ENCODE measurements at places on chromosomes 1 and 21.
A peak's percentile ranks its signal among the peaks of the same experiment; 100 is the strongest.

GRCh38 chr1:3530086-3530925 is 75.8 kb downstream of the ARHGEF16 start:
- DNase-seq, result no peak

DNA sequence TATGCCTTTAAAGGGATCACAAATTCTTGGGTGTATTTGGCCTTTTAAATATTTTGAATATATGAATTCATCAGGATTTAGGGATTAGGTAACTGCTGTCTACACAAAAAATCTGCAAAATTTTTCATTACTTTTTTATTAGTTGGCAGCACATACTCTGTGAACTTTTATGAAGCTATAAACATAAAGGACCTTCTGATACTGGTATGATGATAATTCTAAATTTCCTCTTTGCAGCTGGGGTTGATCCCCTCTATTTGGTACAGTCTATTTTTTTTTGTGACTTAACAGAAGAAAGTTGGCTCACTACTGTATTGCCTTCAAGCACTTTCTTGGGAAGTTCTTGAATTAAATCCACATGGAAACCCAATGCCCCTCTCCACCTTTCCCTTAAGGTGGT is 416.1 kb downstream of the LMO4 start:
- DNase-seq, result no peak

DNA sequence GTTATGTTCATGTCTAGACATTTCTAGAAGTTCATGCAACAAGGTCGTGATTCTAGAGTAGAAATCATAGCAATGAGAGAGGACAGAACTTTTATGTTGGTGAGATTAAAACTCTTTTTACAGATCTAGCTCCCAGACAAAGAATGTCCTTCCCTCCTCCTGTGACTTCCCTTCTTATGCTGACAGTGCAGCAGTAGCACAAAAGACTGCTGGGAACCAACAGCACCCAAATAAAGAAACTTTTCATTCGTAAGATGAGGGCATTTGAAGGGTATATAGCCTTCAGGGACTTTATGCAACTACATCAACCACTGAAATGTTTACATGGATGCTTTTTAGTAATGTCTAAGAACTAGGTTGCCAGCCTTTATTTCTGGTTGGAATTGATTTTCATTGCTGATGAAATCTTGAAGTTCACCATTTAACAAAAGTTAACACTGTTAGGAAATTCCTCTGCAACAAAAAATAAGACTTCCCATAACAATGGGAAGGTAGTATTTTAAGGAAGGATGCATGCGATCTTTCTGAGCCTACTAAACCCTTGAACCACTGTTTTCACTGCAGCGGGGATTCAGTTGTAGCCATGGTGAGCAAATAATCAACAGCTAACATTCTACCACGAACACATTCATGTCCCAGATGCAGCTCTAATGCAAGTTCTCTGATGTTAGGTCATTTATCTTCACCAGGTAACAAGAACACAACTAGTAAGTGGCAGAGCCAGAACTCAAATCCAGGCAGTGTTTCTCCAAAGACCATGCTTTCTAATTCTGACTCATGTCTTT is 672.8 kb downstream of the PTPRC start:
- DNase-seq, result no peak

DNA sequence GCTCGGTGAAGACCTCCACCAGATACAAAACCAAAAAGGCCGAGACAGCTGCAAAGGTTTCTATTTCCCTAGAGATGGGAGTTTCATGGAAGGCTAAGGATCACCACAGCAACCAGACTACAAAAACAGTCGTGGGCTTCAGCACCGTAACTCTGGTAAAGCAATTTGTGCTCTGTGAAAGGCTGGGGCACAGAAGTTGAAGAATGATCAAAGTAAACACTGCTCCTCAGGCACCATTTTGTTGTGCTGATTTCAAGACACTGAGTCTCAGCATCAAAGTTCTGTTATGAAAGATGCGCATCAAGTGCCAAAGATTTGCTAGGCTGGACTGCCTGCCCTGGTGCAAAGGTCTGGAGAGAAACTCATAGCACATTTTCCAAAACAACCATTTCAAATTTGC is 116.2 kb downstream of the TGFBR3 start:
- DNase-seq, result no peak

GRCh38 chr1:36613721-36614120 is 131.0 kb upstream of the CSF3R start:
- DNase-seq, result no peak

DNA sequence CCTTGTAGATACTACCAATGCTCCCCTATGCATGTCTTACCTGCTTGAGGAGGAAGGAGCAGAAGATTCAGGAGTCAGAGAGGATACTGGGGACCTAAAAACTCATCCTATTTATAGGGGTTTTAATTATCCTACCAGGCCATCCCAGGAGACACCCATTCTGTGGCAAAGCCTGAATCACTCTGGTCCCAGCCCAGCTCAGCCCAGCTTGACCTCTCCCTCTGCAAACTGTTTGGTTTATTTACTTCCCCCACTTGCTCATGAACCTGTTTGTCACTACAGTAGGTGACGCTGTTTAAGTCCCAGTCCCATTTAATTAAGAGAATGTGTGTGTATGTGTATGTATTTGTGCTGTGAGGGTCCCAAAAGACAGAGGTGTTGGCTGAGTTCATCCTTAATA is at the start of gene RPTN:
Gene RPTN, minus strand, starts transcription at position 85 of the 400 bp plus-strand sequence. CDS start 1,339 bp downstream, outside the sequence.
- DNase-seq, result no peak

- no peak for DNase-seq
Measured at GRCh38 chr1:29852248-29852647, 615.9 kb downstream of the PTPRU start.

DNA sequence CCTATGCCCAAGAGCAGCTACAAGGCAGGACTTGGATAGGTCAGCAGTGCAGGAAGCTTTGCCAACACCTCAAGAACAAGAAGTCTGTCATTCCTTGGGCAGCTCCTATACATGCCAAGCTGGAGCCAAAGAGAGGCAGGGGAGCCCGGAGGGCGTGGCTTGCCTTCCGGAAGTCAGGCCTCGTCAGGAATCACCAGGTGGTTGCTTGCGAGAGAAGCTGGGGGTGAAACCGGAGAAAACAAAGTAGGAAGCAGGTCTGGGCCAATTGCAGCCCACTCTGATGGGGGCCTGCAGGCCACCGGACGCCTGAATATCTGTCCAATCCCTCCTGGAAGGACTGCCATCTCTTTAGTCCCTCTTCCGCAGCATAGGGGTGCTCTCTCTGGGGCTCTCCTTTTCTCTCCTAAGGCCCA is 794 bp upstream of the FAM76A start:
- no peak for DNase-seq

DNA sequence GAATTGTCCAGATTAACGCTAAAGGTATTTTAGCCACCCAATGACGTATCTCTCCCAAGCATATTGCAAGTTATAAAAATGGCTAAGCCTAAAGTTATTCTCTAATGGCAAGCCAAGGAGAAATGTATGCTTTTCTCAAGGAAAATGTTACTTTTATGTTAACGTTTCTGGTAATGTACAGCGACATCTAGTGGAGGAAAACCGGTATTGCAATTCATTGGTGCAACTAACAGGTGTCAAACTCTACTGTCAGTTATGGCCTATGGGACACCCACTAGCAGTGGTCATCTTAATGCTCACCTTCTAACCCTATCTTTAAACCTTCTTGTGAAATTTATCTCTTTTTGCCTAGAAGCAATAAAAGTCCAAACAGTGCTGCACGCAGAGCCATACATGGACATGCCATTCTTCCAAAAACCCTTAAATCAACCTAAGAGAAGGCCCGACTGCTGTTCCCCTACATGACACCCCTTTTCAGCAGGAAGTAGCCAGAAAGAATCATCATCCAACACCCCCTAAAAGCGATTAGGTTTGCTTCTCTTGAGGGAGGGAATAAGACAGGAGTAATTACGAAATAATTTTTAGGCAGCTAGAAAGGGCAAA is 68.7 kb upstream of the LRIF1 start:
- DNase-seq, result no peak

DNA sequence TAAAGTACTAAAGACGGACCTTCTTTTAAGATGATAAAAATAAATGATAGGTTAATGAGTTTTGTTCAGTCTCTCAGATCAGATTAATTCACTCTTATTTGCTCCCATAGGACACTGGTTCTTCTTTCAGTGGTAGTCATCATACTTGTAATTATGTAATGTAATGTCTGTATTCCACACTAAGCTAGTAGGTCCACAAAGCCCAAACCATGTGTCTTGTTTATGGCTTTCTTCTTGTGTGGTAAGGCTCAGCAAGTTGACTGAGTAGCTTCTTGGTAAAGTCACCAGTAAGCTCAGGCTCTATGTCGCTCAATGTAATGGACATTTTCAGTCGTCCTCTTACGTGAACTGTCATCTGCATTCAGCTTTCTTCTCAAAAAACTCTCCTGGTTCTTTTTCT is 2.5 kb downstream of the LYPLAL1 start:
- DNase-seq, result no peak

- no peak for DNase-seq
Measured at GRCh38 chr1:190667914-190668313, 190.2 kb upstream of the BRINP3 start.

DNA sequence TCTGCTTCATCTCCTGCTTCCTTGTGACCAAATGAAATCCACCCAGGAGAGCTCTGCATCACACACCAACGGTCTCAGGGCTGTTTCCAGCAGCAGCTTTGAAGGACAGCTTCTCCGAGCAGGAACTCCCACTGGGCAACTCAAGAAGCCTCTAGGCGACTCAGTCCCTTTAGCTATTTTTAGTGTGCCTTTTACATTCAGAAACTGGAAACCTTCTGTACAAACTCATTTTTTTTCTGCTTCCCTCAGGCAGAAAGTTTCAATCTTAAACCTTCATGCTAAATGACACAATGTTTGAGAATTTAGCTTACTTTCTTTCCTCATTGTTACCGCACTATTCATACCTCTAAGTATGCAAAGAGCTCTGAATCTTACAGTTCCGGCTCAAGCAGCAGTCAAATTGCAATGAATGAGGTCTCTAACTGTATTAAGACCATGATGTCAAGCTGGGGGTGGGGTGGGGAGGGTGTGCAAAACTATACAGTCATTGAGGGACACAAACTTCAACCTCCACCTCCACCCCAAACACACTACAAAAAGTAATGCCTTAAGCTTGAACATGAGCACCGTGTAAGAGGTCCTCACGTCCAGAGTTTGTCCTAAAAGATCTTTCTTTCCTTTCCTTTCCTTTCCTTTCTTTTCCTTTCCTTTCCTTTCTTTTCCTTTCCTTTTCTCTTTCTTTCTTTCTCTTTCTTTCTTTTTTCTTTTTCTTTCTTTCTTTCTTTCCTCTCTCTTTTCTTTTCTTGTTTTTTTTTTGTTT is 16.4 kb upstream of the TARBP1 start:
- no peak for DNase-seq

DNA sequence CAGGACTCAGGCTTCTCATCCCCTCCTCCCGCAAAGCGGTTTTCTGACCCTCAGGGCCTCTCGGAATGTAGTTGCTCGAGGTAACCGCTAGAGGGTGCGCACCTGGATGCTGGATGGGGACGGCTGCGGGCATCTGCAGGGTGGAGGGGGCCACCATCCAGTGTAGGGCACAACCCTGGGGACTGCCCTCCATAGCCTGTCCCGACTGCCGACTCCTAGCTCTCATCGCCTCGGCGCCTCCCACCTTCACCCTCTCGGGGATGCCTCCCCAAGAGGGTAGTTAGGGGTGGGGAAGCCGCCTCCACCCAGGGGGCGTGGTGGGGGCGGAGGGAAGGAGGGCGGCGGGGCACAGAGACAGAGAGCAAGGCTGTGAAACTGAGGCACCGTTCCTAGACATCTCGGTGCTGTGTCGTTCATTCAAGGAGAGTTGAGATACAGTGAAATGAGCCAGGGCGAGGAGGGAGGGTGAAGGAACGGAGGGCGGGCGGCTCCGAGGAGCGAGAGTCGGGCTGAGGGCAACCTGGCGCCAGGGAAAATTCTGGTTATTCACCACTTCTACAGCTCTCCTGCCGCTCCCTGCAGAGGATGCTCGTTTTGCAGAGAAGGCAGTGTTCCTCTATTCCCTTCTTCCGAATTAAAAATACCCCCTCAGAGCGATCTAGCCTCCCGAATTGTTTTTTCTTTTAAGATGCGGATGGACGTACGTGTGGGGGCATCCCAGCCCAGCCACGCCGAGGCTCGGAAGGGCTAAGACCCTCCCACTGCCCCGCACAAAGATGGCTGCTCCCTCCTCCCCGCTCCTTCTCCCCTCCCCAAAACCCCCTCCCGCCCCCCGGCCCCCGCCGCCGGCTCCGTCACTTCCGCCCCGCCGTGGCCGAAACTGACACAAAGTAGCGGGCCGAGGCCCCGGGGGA is at the start of gene ATP8B2:
Gene ATP8B2, plus strand, starts transcription at position 857 of the 914 bp plus-strand sequence. CDS start 2,617 bp downstream, outside the sequence.
- DNase-seq, result peak; percentile 79

DNA sequence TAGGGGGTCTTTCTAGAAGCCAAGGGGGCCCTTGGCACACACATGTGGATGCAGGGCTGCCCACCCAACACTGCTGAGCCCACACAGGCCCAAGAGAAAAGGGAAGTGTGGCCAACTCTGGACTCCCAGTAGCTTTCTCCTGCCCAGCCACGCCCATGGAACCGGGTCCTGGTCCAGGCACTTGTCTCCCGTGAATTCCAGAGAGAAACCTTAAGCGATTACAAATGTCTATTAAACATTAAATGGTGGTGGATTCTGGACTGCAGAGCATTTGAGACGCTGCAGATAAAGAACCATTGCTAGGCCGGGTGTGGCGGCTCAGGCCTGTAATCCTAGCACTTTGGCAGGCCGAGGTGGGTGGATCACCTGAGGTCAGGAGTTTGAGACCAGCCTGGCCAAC is 100.6 kb upstream of the ARHGEF16 start:
- no peak for DNase-seq

DNA sequence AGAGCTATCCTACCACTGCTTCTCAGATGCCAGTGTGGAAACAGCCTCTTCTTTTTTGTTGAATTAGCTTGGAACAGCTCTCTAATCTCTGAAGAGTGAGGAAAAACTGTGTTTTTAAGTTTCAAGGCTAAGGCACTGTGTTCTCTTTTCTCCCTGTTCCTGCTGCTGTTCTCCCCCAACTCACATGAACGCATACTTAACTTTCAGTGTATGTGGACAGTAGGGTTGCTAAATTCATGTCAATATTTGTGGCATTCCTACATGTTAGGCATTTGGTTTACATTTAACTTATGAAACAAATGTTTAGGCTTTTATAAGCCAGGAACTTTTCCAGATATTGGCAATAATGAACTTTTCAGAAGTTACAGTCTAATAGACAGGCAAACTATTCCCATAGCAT is 6.8 kb downstream of the BACH1 start:
- DNase-seq, result no peak

GRCh38 chr21:33369586-33369985 is 33.6 kb upstream of the IFNGR2 start:
- no peak for DNase-seq

- DNase-seq, result peak; percentile 86
Measured at GRCh38 chr21:25561668-25562641, 45.3 kb downstream of the MRPL39 start.

DNA sequence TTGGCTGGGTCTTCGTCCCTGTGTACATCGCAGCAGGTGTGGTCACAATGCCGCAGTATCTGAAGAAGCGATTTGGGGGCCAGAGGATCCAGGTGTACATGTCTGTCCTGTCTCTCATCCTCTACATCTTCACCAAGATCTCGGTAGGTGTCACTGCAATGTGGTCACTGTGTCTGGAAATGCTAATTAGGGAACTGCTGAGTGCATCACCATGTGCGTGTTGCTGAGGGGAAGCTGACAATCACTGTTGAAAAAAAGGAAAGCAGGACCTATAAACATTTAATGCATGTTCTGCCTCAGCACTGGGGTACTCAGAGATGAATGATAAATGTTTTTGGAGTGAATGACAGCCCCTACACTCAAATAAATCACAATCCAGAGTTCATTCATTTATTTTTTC is 6.8 kb downstream of the SLC5A9 start:
- DNase-seq, result no peak

Data from activated naive CD4-positive, alpha-beta T cell treated with anti-CD3 and anti-CD28 coated beads, Interleukin-2, amount 50 U/mL, for 16 hours (primary cell).